Nucleus accumbens (tissue), 56 donors: ENCODE measurements at places on chromosomes 7 and 10.

- no peak for DNase-seq
Measured at GRCh38 chr7:82249979-82250378, 193.6 kb downstream of the CACNA2D1 start.

DNA sequence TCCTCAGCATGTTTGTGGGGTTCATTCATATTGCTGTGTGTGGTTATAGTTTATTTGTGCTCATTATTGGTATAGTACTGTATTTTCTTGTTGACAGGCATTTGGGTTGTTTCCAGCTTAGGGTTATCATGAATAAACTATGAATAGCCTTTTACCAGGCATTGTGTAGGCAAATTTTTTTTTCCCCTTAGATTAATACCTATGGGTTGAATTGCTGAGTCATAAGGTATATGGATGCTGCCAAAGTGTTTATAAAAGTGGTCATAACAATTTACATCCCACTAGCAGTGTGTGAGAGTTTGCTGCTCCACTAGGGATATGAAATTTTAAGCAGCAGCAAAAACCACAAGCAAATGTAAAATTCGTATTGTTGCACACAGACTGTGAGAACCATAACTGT lies 175.0 kb downstream of the PLPP4 start:
- DNase-seq: no peak

DNA sequence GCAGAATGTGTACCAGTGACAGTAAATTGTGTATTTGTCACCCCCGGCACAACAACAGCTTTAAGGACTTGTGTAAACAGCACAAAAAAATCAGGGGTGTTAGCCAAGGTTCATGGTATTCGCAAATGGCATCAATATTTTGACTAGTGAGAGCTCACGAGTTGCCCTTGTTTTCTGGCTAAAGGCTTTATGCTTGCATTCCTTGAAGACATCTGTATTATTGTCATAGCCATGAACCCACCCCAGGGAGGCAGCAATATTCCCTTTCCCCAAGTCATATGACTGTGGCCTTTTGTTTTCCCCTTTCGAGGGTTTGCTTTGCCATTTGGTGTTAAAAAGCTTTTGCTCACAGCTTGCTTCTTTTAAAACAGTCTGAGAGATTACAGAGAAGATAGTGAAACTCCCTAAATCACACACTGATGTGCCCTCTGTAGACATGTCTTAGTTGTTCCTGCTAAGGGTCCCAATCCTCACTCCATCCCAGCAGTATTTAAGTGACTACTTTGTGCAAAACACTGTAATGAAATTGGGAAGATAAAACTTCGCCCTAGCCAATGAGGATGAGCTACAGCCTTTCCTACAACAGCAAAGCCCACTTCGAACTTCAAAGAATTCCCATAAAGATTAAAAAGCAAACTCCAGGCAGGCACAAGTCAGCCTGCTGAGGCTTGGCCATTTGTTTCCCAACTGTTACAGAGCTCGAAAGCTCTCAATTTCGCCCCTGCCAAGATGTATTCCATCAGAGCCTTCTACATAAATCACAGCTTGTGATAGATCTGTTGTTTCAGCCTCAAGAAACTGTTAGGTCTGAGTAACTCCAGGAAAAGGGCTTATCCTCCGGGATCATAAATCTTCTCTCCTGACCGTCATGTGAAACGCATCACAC lies 172.3 kb downstream of the ADAM12 start:
- DNase-seq: no peak

DNA sequence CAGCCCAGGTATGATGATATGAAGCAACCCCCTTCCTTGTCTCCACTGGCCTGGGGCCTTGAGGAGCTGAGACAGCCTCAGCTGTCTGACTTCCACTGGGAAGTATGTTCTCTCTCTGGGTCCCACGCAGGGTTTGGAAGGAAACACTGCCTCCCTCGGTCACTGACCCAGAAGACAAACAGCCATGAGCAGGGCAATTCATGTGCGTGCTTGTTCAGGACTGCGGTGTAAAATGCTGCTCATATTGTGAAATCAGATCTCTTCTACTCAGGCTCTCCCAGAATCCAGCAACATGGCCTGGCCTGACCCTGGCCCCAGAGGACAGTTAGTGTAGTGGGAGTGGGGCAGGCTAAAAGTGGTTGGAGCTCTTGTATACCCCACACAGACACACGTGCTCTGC lies 2.8 kb downstream of the CLCN1 start:
- no peak for DNase-seq

DNA sequence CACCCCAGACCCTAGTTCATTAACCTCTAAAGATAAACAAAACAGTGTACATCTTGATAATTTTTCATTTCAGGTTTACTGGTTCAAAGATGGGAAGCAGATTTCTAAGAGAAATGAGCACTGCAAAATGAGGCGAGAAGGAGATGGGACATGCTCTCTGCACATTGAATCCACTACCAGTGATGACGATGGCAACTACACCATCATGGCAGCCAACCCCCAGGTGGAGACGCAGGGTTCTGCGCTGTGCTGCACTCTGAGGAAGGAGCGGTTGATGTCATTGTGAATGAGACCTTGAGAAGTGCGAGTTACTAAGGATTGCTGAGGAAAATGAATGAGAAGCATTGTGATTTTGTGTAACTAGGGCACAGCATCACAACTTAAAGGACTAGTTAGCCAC lies 37.6 kb downstream of the ATOH7 start:
- no peak for DNase-seq

DNA sequence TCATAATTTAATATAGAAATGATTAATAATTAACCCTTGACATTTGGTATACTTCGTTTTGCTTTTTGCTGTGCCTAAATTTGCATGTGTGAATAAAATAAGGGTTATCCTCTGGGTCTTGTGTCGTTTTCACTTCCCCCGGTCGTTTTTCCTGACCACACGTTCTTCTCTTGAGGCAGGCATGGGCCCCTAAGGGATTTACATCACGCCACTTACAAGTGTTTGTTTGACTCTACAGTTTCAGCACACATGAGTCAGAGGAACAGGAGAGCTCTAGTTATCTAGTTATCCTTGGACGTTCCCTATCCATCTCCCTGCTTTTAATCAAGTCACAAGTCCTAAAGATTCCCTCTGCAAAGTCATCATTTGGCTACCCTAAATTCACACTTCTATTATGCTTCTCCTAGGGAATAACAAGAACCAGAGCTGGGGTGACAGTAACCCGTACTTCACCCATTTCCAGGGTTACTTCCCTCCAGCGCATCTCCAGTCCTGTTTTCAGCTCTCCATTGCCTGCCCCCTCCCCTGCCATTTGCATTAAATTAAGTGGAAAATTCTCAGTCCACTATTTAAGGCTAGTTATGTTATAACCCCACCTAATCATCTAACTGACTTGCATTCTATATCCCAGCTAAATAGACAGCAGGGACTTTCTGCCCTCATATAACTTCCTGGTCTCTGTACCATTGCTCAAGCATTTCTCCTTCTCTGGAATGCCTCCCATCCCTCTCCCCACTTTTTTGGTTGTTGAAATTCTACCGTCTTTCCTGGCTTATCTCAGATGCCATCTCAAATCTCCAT lies 206.9 kb downstream of the PTEN start:
- no peak for DNase-seq

GRCh38 chr10:93773120-93773519 lies 15.4 kb downstream of the LGI1 start:
- DNase-seq: no peak

DNA sequence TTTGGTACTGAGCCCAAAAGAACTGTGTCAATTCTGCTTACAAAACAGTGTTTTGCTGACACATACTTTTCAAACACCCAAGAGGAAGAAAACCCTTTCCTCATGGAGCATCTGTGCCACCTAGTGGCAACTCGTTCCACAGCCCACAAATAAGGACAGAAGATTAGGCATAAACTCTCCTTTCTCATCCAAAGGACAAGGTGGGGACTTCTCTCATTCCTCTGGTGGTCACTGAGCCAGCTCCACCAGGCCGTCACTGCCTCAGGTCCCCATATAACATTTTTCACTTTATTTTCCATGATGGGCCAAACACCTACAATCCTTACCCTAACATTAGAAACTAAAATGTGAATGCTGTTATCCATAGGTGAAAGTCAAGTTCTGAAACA lies 76.9 kb downstream of the RNF216 start:
- DNase-seq: peak; percentile 70

- no peak for DNase-seq
Measured at GRCh38 chr7:139582130-139582650, 58.7 kb downstream of the CLEC2L start.

DNA sequence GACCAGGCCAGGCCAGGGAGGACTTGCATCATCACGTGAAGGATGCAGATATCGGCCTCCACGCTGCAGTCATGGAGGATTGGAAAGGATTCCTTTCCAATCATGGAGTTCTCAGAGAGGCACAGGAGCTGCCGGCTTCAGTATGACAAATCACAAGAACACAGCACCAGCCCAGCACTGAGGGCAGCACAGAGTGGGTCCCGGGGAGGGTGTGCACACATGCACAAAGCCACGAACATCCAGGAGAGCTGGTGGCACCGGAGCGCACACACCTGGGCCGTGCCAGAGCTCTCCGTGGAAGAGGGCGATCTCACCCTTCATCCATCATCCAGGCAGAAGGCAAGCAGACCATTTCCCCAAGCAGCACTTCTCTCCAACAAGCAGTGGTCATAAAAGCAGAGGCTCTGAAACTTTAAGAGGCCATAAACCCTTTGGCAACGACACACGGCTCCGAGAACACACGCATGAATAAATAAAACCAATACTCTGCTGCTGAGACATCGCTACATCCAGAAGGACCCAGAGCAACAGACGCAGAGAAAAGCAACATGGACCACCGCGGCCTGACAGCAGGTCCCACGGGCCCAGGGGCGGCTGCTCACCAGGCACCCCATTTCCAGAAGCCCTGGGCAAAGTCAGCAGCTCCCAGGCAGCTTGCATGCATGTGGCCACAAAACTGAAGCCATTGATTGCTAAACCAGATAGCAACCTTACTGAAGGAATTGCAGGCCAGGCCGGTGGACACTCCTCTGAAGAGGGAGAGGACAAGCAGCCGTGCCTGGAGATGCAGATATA lies 180.8 kb downstream of the USP6NL start:
- no peak for DNase-seq

GRCh38 chr10:133616371-133617130 lies 10.0 kb downstream of the FRG2B start:
- no peak for DNase-seq

DNA sequence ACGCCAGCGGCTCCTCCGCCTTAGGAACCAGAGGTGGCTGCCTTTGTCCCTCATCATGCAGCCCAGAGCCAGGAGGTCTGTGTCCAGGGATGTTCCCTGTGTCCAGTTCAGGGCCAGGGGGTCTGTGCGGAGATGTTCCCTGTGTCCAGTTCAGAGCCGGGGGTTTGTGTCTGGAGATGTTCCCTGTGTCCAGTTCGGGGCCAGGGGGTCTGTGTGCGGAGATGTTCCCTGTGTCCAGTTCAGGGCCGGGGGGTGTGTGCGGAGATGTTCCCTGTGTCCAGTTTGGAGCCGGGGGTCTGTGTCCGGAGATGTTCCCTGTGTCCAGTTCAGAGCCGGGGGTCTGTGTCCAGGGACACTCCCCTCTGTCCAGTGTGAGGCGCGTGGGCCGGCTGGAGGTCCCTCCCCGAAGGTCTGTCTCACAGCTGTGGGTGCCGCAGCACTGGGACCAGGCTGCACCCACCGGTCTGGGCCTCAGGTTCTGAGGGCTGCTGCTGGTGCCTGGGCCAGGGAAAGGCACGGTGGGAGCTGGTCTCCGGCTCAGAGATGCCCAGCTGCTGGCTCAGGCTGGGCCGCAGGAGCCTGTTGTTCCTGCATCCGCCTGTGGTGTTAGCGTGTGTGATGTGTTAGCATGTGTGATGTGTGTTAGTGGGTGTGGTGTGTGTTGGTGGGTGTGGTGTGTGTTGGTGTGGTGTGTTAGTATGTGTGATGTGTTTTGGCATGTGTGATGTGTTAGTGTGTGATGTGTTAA lies 67.9 kb upstream of the CFAP46 start:
- no peak for DNase-seq

- no peak for DNase-seq
Measured at GRCh38 chr7:4025694-4026615, 656.1 kb upstream of the FOXK1 start.
